ENCODE measurements at places on chromosomes 7 and 10.

DNA sequence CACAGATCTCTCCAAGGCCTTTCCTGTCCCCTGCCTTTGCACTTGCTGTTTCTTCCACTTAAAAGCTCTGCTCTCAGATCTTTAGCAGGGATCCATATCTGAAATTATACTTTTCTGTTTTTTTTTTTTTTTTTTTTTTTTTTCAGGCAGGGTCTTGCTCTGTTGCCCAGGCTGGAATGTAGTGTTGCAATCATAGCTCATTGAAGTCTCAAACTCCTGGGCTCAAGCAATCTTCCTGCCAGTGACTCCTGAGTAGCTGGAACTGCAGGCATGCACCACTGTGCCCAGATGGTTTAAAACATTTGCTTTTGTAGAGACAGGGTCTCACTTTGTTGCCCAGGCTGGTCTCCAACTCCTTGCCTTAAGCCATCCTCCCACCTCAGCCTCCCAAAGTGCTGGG, 5.0 kb upstream of the TSPAN15 start:
- no peak for DNase-seq

GRCh38 chr7:158530800-158531609, 56.6 kb downstream of the PTPRN2 start:
- no peak for DNase-seq

- DNase-seq: peak; percentile 5
Observed at GRCh38 chr7:133633055-133633454, 380.2 kb downstream of the EXOC4 start.

- DNase-seq: peak; percentile 64
Observed at GRCh38 chr10:101272229-101272868, 43.1 kb upstream of the LBX1 start.

GRCh38 chr10:48714088-48714487, 29.4 kb downstream of the WDFY4 start:
- DNase-seq: no peak
